Jurkat, Clone E6-1 (cell line): ENCODE measurements at places on chromosomes 11 and 22.

GRCh38 chr11:57896361-57897145, 127.1 kb upstream of the OR9Q1 start:
- DNase-seq: no peak

DNA sequence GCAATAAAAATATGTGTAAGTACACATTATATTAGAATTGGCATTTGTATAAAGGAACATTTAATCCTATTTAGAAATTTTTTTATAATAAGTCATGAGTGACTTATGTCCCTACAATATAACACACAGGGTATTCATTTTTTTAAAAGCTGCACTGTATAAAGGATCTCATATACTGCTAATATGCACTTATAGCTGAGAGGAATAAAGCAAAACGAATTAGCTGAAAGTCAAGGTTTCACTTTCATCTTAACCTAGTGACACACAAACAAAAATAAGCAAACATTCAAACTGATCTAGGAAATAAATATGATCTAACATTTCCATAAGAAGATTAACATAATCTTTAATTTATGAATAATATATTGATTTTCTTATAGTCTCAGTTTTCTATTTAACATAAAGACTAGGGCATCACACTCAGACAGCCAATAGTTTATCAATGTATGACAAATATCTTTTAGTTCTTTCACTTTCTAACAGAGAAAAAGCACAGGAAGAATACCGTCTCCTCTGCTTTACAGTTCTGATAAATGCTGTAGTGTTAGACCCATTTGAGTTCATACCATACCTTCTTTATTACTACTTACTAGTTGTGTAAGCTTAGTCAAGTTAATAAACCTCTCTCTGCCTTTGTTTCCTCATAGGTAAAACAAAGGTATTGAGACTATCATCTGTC, 42.9 kb downstream of the DCDC1 start:
- no peak for DNase-seq

DNA sequence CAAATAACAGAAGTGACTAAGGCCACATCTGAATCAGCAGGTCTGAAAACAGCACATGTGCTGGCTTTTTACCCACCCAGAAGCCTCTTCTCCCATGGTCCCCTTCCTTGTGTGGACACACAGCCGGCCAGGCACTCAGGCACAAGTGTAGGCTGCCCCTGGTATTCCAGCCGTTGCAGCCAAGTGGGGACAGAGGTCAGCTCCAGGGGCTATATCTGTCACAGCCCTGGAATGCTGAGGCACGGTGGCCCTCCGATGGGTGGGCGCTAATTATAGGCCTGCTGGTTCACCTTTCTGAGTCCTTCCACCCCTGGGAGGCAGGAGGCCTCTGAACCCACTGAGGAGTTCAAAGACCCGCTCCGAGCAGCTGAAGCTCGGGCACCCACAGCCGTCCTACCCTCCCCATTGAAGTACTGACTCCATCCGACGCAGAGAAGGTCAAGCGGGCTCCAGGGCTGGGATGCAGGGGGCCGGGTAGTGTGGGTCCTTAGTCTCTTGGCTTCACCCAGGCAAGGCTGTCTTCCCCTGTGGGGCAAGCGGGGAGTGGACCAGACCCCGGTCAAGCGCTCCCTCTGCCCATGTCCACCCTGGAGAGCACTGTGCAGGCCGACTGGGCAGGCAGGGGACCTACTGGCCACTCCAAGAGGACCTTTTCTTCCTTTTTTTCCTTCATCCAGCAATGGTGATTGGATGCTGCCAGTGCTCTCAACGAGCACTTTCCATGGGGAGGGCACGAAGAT, 14.3 kb downstream of the FGF3 start:
- no peak for DNase-seq

GRCh38 chr22:30872285-30873041, 96.1 kb downstream of the MORC2 start:
- no peak for DNase-seq

DNA sequence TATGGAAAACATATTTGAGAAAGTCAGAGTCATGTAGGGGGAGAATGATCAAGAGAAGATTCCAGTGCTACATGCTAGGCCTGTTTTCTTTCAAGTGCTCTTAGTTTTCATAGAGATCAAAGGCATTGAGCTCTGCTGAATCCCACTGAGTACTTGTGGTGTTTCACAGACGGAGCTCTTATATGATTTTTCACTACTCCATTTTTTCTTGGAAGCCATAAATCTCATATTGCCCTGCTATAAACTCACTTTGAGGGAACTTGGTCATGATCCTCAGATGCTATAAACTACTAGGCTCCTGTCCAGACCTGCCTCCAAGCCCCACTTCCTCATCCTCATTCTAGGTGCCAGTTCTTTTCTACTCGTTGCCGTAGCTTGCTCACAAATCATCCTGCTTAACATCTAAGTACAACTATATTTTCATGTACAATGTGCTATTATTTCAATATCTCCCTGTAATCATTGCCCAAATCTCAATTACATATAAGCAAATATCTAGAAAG, 180.8 kb upstream of the CCDC179 start:
- DNase-seq: no peak

- no peak for DNase-seq
Observed at GRCh38 chr11:12591706-12592105, 82.5 kb upstream of the TEAD1 start.

DNA sequence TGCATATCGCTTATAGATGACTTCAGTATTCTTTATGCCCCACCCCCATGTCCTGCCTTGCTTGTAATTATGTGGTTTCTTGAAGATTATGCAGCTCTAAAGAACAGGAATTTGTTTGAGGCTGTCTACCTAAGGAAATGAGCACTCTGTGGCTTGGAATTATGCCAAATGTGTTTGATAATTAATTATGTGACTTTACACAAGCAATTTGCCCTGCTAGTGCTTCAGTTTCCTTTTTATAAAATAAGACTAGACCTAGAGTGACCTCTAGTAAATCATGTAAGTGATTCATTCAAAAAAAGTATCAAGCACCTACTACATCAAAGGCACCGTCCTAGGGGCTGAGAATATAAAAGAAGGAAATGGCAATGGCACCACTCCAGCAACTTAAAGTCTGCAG, 491.5 kb upstream of the KIRREL3 start:
- peak; percentile 24 for DNase-seq

GRCh38 chr22:30947816-30948454, 20.6 kb downstream of the MORC2 start:
- peak; percentile 39 for DNase-seq

GRCh38 chr11:104844451-104844850, 53.8 kb downstream of the CASP12 start:
- no peak for DNase-seq
